ENCODE measurements at places on chromosomes 5 and 9.
A peak's percentile ranks its signal among the peaks of the same experiment; 100 is the strongest.

DNA sequence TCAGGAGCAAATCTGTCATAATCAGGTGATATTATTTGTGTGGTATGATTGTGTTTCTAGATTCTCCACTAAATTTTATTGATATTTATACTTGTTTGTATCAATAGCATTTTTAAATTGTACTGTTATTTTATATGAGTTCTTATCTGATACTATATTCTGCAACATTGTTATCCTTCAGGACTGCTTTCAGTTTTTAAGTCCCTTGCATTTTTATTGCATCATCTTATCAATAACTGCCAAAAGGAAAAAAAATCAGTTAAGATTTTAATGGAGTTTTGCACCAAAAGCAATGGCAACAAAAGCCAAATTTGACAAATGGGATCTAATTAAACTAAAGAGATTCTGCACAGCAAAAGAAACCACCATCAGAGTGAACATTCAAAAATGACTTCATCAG lies 741.3 kb upstream of the CTNND2 start:
- DNase-seq: no peak

DNA sequence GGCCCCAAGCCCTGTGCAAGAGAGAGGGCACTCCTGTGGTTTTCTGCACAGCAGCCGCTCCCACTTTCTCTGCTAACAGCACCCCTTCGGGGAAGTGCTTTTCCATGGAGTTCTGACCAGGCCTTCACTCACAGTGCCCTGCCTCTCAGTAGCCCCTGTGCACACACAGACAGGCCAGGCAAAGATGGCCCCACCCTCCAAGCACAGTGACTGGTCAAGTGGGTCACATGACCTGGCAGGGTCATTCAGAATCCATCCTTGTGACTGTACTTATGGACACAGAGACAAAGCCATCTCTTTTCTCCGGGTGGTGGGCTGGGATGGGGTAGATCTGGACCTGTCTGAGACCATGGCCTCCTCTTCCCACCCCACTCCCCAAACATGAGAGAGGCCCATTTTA lies 82.5 kb downstream of the PSD2 start:
- no peak for DNase-seq

DNA sequence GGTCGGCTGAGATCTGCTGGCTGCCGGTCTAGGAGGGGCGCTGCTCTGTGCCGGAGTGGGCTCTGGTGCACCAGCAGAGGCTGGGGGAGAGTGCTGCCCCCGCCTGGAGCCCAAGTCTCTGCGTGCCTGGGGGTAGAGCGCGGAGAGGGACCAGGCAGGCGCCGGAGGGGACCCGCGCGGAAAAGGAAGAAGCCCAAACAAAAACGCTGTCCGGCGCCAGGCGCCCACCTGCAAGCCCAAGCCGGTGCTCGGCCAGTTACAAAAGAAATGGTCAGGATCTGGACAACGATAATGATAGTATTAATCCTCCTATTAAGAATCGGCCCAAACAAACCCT lies 571 bp upstream of the S1PR3 start:
- peak; percentile 91 for DNase-seq

DNA sequence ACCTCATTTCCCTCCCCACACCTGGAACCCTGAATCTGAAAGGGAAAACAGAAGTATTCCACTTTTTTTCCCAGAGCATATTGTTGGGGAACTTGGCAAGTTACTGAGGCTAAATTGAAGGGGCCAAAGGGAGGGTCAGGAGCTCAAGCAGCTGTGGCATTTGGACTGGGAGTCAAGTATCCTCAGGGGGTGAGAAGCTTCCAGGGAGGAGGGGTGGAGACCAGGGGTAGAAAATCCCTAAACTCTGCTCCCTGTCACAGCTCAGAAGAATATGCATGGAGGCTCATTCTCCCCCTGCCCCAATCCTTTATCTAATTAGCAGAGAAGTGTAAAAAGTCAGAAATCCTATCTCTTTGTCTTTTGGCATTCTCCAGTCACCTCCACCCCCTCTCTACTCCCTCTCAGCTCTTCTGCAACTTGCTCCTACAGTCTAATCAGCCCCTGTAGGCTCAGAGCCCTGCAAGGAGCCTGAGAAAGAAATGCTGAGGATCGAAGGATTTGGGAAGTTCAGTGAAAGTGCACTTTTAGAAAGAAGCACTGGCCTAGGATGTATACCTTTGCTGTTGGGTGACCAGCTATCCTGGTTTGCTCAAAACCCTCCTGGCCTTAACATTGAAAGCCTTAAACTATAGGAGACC lies 5.7 kb upstream of the WNT8A start:
- DNase-seq: no peak

- DNase-seq: no peak
Measured at GRCh38 chr5:10620346-10620745, 56.5 kb downstream of the ANKRD33B start.

All from retina (tissue), 1 donor.